ENCODE measurements at places on chromosomes 3 and 15.

DNA sequence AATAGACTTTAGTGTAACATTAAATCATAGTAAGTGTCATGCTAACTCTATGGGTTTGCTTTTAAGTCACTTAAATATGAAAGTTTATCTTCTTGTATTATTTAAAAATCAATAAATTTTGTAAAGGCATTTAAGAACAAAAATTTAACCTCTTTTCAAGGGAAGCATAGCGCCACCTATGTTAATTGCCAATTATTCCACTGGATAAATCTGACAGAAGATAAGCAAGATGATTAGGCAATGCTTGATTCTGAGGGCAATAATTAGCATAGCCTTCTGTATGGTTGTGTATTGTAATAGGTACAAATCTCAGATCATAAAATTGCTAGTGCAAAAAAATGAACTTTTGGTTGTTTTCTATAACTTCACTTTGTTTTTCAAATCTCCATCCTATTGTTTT lies 560.1 kb downstream of the GRM7 start:
- DNase-seq, result no peak

GRCh38 chr3:181327349-181327748 lies 337.8 kb upstream of the DNAJC19 start:
- DNase-seq, result no peak

DNA sequence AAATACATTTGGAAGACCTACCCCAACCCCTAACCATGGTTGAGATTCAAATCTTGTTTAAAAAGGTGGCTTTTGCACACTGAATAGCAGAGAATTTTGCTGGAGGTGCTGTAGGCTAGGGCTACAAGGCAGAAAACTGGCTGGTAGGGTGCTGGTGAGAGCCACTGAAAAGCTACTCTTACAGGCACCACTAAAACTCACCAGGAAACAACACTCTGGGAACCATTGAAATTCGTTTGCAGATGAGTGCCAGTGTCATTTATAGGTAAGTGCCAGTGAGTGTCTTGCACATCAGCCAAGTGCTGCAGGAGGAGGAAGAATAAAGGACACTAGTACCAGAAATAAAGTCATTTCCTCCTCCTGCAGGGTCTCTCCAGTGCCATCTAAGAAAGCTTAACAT lies 610.2 kb downstream of the ZNF385D start:
- DNase-seq, result no peak

DNA sequence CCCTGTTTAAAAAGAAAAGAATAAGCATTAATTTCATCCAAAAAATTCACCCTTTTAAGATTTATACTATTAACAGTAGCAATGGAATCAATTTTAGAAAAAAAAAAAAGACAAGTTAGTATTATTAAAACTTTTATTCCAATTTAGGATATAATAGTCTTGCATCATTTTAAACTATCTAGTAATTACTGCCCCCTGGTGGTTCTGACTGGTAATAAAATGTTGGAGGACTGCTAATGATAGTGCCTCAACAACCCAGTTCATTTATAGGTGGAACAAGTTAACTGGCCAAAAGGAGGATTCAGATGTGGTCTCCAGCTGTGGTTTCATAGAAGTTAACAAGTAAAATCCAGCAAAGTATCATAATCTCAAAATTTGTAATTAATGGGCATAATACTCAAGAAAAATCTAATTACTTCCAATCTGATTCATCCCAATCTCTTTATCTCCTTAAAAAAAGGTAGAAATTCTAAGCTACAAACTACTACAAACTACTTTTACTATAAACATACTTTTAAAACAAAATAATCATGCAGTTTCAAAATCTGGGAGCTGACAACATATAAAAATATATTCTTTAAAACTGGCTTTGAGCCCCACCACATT lies 30.7 kb upstream of the WDR49 start:
- no peak for DNase-seq

DNA sequence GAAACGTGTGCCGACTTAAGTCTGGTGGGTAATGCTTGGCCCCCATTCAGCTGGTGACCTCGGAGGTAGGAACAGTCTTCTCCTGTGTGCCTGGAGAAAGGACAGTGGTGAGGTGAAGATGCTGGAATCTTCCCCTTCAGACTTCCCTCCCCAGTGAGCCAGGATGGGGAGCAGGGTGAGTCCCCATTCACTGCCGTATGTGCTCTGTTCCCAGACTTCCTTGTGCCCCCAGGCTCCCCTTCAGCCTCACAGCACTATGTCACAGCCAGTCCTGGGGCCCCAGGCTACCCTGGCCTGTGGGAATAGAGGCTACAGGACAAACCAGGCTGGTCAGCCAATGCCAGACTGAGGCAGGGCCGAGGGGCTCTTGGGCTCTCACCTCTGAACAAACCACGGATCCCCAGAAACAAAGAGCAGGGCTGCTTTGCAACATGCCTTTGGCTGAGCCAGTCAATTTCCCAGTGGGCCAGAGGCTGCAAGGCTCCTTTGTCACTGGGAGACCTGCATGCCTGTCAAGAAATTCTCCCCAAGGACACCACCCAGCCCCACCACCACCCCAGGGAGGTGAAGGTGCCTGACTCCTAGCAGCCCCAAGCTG lies 31.8 kb upstream of the HHATL start:
- no peak for DNase-seq

DNA sequence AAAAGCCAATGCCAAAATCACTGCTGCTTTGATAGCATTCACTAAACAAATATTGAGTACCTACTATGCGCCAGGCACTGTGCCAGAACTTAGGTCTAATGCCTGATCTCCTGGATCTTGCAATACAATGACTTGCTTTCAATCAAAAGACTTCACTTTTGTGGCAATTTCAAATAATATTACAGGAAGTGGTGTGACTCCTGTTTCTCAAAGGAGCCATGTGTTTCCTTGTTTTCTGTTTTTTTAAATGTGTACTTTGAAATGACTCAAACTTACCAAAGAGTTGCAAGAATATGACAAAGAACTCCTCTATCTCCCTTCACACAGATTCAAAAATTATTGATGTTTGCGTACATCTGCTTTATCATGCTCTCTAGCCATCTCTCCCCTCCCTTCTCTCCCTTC lies 18.3 kb downstream of the OSBPL10 start:
- no peak for DNase-seq

DNA sequence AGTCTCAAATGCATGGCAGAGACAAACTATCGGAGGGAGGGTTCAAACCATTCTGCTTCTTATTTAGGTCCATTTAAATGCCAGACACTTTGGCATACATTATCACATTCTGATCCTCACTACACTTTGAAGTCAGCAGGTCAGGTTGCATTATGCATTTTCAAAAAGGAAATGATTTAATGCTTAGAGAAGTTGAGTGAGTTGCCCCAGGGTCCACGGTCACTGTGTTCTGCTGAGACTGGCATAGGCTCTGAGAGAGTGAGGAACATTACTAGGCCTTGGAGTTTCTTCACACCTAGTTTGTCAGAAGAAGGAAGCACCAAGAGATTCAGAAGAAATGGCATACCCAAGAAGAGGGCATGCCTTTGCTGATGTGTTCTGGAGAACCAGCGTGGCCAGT lies 46.3 kb upstream of the ACAN start:
- DNase-seq, result no peak

- no peak for DNase-seq
Observed at GRCh38 chr15:47477341-47477740, 240.0 kb upstream of the SEMA6D start.

- no peak for DNase-seq
Observed at GRCh38 chr3:125078951-125079674, 23.3 kb upstream of the HEG1 start.

DNA sequence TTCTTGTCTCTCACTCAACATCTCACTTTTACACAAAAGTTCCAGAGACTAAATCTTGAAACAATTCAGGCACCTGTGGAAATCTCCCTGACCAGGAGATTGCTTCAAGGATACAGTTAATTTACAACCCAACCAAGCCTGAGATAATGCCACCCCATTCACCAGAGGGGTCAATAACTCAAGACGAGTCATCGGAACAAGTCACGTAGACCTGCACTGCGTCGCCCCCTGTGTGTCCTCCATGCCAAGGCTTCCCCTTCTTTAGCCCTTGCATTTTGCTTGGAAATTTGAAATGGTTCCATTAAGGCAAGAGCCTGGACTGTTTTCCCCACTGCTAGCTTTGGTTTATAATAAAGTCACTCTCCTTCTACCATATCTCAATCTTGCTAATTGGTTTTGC lies 129.0 kb upstream of the NEO1 start:
- DNase-seq, result no peak

DNA sequence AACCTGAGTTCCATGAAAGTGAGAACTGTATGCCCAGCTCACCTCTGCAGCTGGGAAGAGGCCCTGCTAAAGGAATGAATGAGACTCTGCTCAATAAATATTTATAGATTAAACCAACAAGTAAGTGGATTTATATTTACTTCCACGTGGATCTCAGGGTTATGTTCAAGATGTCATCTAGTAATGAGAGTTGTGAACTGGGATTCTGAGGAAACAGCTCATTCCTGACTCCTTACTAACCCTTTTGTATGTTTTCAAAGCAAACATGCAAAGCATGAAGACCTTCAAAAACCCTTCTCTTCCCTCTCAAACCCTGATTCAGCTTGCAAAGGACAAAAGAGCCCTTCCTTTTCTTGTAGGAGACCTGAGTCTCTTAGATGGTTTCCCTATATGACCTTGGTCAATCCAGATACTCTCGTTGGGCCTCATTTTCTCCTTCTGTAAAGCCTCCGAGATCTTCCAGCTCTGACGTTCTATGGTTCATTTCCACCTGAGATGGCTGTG lies 53.4 kb downstream of the LSM3 start:
- DNase-seq, result no peak

DNA sequence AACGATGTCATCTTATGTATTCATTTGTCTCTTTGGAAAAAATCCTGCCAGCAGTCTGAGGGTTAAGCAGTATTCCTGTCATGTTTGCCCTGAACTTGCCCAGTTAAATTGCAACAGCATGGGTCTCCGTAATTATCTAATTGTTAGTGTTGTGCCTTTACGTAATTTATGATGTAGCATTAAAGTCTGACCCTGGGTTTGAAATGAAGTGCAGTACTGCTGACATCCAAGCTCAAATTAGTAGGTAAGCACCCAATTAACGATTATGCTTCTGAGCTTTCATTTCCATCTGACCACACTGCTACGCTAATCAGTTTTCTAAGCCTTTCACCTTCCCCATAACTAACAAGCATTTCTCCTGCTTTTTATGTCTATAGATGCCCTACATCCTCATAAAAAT lies 241.8 kb downstream of the ARRDC4 start:
- DNase-seq, result no peak

- no peak for DNase-seq
Observed at GRCh38 chr15:67018026-67018425, 47.4 kb upstream of the SMAD3 start.

GRCh38 chr3:16303037-16303575 lies 38.1 kb downstream of the OXNAD1 start:
- DNase-seq, result no peak

- no peak for DNase-seq
Observed at GRCh38 chr3:172750069-172750367, 508 bp upstream of the ECT2 start.

GRCh38 chr15:63344731-63345390 lies 36.8 kb downstream of the CA12 start:
- no peak for DNase-seq

- no peak for DNase-seq
Observed at GRCh38 chr15:50883903-50884302, 24.6 kb upstream of the AP4E1 start.

- DNase-seq, result no peak
Observed at GRCh38 chr3:9778143-9779074, 8.7 kb upstream of the CAMK1 start.

DNA sequence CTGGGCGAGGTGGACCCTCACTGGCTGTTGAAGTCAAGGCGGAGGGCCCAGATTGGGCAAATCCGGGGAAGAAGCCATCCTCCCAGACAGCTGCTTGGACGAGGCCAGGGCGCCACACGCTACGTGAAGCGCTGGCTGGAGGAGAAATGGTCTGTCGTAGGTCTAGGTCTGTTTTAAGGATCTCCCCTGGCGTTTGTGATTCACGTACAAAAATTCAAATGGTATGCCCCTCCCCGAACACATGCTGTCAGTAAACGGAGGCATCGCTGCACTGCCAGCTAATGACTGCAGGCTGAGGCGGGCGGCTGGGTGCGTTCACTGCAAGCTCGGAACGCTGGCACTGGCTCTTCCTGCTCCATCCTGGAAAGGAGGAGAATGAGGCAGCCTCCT lies 69.9 kb downstream of the EPHB3 start:
- no peak for DNase-seq

DNA sequence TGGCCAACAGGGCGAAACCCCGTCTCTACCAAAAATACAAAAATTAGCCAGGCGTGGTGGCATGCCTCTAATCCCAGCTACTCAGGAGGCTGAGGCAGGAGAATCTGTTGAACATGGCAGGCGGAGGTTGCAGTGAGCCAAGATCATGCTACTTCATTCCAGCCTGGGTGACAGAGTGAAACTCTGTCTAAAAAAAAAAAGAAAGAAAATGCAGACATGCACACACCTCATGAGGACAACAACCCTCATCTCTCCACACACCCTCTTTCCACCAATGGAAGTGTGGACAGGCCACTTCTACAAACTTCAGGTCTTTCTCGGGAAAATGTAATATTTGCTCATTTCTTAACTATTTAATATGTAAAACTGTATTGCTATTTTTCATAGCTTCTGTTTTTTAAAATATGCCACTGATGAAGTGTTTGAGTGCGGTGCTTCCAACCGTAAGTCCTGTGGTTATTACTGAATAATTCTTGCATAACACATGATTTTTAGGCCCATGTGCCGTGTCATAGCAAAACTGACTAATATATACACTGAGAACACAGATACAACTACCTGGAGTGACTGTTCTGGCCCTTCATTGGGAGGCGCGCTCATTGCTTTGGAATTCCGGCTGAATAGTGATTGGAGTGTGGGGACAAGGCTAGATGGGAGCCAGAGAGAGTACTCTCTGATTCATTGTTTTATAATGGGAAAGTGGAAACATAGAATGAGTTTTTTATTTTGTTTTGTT lies 23.1 kb downstream of the LRRC31 start:
- DNase-seq, result no peak

- no peak for DNase-seq
Observed at GRCh38 chr3:45106874-45107273, 39.3 kb downstream of the CDCP1 start.

GRCh38 chr15:66896611-66897010 lies 168.8 kb upstream of the SMAD3 start:
- no peak for DNase-seq

GRCh38 chr3:13517253-13517977 lies 31.5 kb upstream of the FBLN2 start:
- no peak for DNase-seq

GRCh38 chr15:40102897-40103858 lies 5.5 kb downstream of the BMF start:
- no peak for DNase-seq

DNA sequence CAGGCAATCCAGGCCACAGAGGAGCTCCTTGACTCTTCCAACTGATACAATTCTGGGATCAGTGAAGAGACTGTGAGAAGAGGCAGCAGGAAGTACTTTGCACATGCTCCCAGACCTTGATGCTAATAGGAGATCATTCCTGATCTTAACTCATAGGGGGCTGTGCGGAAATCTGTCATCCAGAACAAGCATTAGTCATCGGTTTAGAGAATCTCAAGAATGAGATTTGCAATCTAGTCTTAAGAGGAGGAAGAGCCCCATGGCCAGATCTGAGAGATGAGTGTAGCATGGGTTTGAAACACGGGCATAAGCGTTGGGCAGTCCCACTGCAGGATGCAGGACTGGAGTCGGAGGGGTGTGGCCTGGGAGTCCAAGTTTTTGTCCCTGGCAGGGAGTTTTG lies 1081.1 kb downstream of the NAALADL2 start:
- DNase-seq, result no peak

GRCh38 chr3:118525077-118525476 lies 509.6 kb downstream of the IGSF11 start:
- no peak for DNase-seq
